NCI-H526 (cell line): ENCODE measurements at places on chromosomes 13 and 19.

- DNase-seq: no peak
These were observed 4.5 kb upstream of the ADAMTS10 start for GRCh38 chr19:8615024-8615423.

DNA sequence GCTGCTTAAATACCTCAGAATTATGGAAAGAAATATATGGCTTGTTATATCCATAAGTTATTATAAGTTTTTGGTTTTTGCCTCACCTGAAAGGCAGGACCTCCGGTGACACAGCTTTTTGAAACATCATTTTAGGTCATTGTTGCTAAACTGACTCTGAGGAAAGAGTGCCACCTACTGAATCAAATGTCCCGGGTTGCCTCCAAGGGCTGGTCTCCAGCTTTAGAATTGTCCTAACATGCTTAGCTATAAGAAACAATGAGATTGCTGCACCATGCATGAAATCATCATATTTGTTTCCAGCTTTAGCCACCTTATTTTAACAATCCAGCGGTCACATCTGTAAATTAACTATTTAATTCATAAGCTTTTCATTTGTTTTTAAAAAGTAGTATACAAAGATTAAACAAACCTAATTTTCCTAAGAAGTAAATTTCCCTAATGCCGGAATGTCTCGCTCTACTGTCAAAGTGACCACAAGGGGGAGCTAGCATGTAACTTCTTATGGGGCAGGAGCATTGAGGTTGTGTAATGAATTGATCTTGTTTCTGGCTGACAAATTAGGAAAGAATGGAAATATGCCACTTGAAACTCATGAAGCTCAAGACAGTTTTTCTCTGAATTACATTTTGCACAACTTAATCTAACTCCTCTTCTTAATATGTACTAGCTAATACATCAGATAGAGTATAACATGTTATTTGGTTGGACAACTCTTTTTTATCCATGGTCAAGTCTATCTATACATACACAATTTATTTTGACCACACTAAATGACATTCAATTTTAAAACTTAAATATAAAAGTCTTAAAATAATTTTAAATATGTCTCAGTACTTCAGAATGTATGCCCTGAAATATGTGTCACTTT is 6.7 kb upstream of the PCDH17 start:
- peak; percentile 39 for DNase-seq

GRCh38 chr19:17658240-17658639 is 29.9 kb downstream of the UNC13A start:
- DNase-seq: no peak

DNA sequence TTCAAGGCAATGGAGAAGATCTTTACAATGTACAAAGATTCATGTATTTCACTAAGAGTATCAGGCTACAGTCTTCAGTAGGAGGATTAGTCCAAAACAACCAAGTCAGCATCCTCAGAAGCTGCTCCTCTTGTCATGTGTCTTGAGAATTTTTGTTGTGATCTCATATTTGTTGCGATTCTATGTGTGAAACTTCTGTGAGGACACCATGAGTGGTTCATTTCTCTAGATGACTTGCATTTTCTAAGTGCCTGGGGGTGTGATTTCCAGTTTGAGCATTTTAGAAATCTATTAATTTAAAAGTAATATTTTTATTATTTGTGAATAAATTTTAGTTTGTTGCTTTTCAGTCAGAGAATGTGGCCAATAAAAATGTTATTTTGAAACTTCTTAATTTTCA is 94.5 kb downstream of the RAP2A start:
- DNase-seq: no peak

DNA sequence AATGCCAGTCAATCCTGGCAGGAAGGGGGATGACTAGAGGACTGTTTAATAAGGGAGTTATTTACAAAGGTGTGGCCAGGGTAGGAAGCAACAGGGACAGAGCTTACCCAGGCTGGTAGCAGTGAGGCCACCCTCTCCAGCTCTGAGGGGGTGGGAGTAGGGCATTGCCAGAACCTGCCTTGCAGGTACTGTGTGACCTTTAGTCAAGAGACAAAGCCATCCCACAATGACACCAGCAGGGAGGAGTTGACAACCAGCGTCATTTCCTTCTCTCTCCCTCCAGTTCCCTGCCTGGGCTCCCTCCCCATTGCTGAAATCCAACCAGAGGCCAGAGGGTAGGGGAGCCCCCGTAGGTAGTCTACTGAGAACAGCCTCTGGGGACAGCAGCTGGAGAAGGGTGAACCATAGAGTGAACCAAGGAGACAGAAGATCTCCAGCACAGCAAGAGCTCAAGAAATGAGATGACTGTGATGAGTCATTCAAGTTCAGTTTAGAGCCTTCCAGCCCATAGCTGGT is 33.3 kb upstream of the SPATA13 start:
- DNase-seq: no peak

DNA sequence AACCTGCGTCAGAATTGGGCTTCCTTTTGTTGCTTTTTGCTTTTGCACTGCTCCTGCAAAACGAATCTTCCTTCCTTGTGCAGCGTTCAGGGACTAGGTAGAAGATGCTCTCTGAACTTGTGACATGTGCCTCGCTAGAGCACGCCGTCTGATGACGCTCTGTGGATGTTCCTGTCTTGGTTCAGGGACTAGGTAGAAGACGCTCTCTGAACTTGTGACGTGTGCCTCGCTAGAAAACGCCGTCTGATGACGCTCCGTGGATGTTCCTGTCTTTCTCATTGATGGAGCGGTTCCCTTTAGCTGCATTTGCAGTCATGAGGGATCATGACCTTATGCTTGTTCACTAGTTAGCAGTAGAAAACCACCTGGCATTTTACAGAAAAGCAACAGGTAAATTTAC is 154.0 kb downstream of the SOX1 start:
- no peak for DNase-seq

DNA sequence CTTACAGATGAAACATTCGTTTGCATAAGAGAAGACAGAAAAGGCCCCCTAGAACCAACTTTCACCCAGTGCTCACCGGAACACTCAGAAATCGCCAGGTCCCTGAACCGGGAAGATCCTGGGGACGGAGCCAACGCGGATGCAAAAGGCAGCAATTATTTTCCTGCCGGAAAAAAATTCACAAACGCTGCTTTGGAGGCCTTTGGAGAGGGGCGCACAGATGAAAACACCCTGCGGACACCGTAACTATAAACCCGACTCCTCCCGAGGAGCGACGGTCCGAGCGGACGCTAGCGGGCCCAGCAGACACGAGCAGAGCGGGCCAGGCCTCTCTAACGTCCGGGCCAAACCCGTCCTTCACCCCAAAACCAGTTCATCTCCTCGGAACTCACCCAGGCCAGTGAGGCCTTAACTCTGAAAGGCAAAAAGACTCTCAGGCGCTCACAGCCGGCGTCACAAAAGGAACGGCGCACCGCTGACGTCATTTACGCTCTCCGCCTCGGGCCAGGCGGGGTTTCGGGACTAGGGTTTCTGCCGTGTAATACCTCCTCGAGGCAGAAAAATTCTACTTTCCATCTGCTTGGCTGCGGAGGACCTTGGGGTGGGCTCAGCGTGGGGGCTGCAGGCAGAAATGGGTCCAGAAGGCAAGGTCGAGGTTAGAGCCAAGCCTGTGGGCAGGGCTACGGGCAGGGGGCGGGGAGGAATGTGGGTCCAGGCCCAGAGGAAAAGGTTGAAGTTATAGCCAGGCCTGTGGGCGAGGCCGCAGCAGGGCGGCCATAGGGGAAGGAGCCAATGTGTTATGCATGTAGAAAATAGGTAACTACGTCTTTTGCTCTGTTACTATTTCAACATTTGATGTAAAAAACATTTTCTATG is at the start of gene ZNF426:
TSS of gene ZNF426 (minus strand) at position 463 of the 876 bp plus-strand sequence. CDS start 2,413 bp downstream, outside the sequence.
- peak; percentile 43 for DNase-seq

- DNase-seq: no peak
These were observed 22.3 kb downstream of the FAM216B start for GRCh38 chr13:42803563-42804204.

- no peak for DNase-seq
These were observed 3.2 kb downstream of the CCDC122 start for GRCh38 chr13:43876366-43876765.

GRCh38 chr13:21079221-21079620 is 17.8 kb upstream of the LATS2 start:
- no peak for DNase-seq

- no peak for DNase-seq
These were observed 4.4 kb downstream of the JAK3 start for GRCh38 chr19:17843292-17843827.

- DNase-seq: peak; percentile 80
These were observed 6.3 kb downstream of the PMIS2 start for GRCh38 chr19:35592226-35592625.

DNA sequence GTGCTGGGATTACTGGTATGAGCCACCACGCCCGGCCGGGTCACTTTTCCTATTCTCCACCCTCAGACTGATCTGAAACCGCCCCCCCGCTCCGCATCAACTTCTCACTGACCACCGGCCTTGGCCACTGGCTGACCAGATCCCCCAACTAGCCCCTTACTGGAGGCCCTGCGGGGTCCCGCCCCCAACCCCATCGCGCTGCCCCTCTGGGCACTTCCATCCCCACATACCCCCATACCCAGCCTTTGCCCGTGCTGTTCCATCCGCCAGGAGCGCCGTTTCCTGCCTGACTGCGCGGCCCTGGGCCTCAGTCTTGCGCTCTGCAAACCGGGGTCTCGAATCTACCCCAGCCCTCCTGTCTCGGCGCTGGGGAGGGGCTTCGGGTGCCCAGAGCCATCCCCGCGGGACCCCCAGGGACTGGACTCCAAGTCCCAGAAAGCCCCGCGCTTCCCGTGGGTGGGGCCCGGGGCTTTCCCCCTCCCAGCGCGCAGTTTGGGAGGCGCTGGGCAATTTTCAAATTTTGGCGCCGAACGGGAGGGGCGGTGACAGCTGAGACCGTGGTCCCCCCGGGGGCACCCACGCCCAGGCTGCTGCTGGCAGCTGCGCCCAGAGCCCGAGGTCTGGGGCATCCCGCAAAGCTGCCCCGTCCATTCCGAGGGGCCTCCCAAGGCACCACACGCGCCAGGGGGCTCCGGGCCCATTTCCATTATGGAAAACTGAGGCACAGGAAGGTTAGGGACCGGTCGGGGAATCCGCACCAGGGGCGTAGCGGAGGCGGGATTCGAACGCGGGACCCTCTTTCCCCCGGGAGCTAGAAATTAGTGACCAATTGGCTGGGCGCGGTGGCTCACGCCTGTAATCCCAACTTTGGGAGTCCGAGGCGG is 5.2 kb upstream of the LMNB2 start:
- no peak for DNase-seq
